ENCODE measurements at places on chromosomes 7 and 10.

- DNase-seq, result no peak
Measured at GRCh38 chr7:15174485-15174884, 271.9 kb upstream of the DGKB start.

- DNase-seq, result no peak
Measured at GRCh38 chr7:10521306-10521705, 452.4 kb upstream of the PHF14 start.

DNA sequence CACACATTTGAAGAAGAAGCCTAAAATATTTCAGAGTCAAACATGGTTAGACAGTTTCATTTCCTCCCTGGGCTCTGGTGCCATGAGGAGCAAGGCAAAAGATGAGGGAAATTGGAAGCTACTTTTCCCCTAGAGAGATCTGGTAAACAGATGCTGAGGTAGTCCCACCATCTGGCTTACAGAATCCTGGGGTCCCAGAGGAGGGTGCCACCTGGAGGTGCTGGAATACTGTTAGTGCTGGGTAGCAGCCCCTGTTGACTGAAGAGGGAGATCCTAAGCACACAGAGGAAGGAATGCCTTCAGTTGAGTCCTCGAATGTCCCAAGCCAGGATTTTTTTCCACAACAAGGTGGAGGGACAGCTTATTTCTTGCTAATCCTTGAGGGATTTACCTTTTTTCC lies 160.1 kb downstream of the FZD1 start:
- DNase-seq, result no peak

DNA sequence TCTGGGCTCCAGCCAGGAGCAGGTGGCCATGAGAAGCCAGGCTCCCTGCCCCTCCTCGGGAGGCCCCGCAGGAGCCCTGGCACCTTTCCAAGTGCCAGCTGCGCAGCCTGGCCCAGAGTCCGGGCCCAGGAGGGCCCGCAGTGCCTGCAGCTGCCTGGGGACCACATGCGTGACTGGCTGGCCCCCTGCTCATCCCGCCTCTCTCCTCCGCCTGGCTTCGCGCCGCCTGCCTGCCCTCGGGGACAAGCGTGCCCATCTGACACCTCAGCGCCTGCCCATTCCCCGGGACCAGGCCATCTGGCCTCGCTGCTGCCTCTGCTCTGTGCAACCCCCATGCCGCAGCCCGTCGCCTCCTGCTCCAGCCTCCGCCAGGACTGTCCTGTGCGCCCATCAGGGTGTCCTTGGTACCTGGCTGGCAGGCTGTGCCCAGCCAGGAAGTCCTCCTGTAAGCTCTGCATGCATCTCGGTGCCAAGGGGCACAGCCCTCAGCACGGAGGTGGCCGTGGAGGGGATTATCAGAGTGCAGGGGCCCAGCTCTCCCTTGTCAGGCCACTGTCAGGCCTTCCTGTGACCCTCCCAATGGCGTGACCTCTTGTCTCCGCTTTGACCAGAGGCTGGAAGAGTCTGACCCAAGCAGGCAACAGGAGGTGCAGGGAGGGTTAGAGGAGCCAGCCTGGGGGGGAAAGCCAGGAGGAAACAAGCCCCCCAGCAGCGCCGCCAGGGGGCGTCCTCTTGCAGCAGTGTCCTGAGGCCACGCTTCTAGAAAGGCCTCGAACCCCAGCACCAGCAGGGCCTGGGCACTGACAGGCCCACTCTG lies 50.5 kb downstream of the TMEM209 start:
- DNase-seq, result no peak

- DNase-seq, result no peak
Measured at GRCh38 chr10:95388109-95388471, 97.3 kb upstream of the PDLIM1 start.

- DNase-seq, result no peak
Measured at GRCh38 chr7:106418526-106418925, 133.7 kb upstream of the NAMPT start.

DNA sequence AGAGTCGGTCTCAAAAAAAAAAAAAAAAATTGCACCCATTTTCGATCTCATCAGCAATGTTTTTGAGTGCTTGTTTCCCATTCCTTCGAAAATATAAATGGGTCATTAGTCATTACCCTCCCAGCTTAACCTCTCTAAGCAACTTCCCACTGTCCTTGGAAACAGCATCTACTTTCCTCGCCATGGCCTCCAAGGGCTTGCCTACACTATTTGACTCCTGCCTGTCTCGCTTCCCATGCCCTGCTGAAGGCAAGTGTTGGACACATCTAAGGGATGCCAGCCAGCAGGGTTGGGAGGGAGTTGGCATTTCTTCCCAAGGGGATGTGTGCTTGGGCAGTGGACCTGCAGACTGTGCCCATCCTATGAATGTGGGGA lies 12.7 kb upstream of the RHBDD2 start:
- DNase-seq, result no peak

GRCh38 chr7:30703756-30704155 lies 21.5 kb upstream of the CRHR2 start:
- no peak for DNase-seq

DNA sequence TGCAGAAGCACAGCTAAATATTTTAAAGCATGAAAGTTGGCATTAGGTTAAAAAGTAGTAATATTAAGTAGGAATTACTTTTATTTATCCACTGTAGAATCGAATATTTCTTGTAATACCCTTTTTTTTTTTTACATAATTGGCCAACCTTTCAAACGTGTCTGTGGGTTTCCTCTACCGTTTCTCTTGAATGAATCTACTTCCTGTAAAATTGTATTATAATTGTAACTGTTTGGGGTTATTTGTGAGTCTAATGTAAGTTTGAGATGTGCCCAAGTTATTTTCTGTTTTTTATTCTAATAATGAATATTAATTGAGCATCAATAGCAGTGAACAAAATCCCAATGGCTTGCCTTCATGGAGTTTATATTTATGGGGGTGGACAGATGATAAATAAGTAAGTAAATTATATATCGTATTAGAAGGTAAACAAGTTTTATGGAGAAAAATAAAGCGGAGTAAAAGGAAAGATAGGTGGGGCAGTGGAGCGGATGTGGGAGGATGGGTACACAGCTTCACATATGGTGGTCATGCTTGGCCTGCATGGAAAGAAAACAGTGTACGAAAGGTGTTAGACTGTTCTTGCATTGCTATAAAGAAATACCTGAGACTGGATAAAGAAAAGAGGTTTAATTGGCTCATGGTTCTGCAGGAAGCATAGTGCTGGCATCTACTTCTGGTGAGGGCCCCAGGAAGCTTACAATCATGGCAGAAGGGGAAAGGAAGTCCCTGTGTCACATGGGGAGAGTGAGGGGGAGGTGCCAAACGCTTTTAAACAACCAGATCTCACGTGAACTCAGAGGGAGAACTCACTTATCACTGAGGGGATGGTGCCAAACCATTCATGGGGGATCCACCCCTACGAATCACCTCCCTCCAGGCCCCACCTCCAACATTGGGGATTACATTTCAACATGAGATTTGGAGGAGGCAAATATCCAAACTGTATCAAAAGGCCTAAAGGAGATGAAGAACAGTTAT lies 5.4 kb downstream of the TSPAN13 start:
- no peak for DNase-seq

- no peak for DNase-seq
Measured at GRCh38 chr10:23648618-23649017, 209.7 kb downstream of the OTUD1 start.

DNA sequence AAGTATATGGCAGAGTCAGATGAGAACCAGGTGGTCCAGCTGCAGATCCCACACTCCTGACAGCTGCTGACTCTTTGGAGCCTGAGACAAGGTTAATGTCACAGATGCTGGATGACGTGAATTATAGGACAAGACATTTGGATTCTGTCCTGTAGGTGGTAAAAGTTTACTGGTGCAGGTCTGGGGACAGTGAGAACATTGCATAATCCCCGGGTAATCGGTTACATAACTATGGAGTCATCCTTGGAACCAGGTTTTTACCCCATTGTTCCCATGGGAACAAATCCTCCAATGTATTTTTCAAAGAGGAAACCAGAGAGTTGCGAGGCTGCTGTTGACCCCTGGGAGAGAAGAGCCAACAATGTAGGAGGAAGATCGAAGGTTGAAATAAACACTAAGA lies 27.5 kb upstream of the ZCCHC24 start:
- no peak for DNase-seq

DNA sequence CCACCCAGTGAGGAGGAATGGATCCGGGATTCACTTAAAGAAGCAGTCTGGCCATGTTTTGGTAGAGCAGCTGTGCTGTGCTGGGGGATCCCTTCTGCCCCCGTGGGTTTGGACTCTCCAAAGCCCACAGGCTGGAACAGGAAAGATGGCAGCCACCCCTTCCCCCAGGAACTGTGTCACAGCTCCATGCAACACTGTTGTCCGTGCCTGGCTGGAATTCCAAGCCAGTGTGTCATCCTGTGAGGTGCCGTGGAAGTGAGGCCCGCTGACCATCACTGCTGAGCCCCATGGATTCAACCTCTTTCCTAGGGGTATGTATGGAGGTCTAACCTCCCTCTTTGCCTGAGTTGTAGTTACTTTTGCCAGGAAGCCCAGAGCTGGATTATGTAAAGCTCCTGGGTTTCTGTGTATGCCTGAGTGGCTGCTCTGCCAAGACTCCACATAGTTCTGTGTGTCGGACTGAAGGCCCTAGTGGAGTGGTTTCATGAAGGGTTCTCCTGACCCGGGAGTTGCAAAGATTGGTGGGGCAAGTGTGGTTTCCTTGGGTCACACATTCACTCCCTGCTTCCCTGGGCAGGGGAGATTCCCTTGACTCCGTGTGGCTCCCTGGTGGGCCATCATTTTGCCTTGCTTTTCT lies 35.1 kb upstream of the PCGF5 start:
- no peak for DNase-seq

DNA sequence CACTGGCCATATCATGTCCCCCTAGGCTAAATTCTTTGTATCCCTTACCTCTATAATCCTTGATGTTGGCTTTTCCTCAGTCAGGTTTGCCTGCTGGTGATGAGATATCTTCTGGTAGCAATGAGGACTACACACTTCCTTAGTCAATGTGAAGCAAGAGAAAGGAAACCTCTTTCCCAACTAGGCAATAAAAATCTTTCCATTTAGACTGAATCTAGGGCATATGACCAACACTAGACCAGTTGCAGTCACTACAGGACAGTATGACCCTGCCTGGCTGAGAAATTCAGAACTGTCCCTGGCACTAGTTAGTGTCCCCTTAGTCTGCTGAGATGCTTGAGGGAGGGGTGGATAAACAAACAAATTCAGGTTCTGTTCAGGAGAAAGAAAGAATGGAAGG lies 142.6 kb downstream of the RNLS start:
- DNase-seq, result no peak

DNA sequence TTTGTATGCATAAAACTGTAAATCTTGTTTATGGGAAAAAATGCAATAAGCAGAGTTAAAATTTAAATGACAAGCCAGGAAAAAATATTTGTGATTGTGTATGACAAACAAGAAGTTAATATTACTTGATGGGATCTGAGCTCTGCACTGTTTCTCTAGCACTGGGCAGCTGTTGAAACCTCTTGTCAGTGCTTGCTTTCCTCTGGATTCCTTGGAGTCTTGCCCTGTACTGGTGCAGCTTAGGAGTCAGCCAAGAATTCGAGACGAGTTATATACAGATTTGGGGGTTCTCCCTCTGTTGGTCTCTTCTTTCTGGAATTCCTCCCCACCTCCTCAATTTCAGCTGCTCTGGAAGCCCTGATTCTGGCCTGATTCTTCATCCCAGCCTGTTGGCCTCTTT lies 24.3 kb upstream of the OPN4 start:
- no peak for DNase-seq

GRCh38 chr10:84098667-84099066 lies 40.6 kb upstream of the GHITM start:
- no peak for DNase-seq

DNA sequence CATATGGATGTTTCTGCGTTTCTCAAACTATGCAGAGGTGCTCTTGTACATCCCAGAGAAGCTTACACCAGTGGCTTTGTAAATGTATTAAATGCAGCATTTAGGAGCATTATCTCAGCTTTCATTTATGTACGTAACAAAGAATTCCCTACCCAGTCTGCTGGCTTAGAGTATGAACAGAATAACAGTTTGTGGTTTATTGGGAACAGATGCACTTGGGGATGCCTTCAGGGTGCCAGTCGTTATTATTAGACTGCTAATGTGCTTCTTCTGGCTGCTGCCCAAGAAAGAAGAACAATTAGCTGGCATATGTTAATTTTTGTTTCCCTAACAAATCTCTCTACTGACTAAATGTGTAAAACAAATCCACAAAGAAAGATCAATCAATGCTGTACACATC lies 241.9 kb downstream of the FOXP2 start:
- no peak for DNase-seq

- no peak for DNase-seq
Measured at GRCh38 chr7:108280136-108280535, 150.0 kb upstream of the LAMB4 start.

DNA sequence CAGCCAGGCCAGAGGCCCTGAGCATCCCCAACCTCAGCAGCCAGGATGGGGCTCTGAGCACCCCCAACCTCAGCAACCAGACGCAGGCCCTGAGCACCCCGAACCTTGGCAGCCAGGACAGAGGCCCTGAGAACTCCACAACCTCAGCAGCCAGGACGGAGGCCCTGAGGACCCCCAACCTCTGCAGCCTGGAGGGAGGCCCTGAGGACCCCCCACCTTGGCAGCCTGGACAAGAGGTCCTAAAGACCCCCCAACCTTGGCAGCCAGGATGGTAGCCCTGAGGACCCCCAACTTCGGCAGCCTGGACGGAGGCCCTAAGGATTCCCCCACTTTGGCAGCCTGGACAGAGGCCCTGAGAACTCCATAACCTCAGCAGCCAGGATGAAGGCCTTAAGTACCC lies 17.0 kb downstream of the RRP12 start:
- DNase-seq, result no peak

- no peak for DNase-seq
Measured at GRCh38 chr10:91422915-91423314, 12.8 kb downstream of the HECTD2 start.

GRCh38 chr7:156049366-156049765 lies 237.1 kb upstream of the SHH start:
- DNase-seq, result no peak

- no peak for DNase-seq
Measured at GRCh38 chr7:1802899-1803298, 132.8 kb downstream of the ELFN1 start.

DNA sequence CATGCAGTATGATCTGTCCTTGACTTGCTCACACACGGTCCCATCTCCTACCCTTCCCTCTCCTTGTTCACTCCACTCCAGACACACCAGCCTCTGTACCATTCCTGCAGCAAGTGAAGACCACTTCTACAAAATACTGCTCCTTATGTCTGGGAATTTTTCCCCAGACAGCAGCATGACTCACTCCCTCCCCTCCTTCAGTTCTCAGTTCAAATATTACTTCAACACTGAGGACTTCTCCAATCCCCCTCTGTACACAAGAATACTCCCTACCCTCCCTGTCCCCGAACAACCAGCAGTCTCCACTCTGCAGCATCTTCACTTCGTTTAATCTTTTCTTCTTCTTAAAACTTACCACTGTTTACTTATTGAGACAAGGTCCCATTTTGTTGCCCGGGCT lies 474.0 kb downstream of the GPAM start:
- no peak for DNase-seq

DNA sequence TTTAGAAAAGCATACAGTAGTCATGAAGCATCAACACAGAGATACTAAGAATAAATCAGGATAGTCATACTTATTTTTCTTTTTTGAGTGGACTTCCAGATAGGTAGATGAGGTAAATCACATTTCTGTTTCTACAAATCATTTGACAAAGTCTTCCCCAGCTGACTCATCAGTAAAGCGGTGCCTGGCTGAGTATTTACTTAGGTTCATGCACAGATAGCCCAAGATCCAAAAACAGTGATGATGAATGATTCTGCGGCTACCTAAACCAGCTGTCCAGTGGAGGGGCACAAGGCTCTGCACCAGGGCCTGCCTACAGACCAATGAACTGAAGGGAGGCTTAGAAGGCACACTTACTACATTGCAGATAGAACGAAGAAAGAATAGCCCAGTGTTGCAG lies 113.1 kb downstream of the PARP12 start:
- DNase-seq, result no peak

GRCh38 chr7:45709168-45710042 lies 135.2 kb downstream of the ADCY1 start:
- no peak for DNase-seq
